ENCODE measurements at places on chromosomes 12 and 14. TPM values are rescaled to one million over a fixed set of nuclear protein-coding genes. Genes with fewer than 3 reads are reported as not detected.

The DDX54 gene
- total RNA-seq, result 86.1 TPM

The IL25 gene
- not detected for total RNA-seq

The EFS gene
- total RNA-seq, result not detected

The ZNF385A gene
- 4.0 TPM for total RNA-seq

The DYRK4 gene
- total RNA-seq, result 60.5 TPM

The ERBB3 gene
- total RNA-seq, result 1.4 TPM

The EML1 gene
- 4.6 TPM for total RNA-seq

The CLEC12A gene
- total RNA-seq, result not detected

The SIX1 gene
- 3.9 TPM for total RNA-seq

The C3AR1 gene
- total RNA-seq, result 1.9 TPM

The PLEKHD1 gene
- not detected for total RNA-seq

The JPH4 gene
- total RNA-seq, result 32.5 TPM

The HECTD1 gene
- total RNA-seq, result 83.7 TPM

The ASCL1 gene
- total RNA-seq, result not detected

The KLRC4 gene
- not detected for total RNA-seq

The RTN1 gene
- 13.9 TPM for total RNA-seq

The TWF1 gene
- total RNA-seq, result 197 TPM

The LPAR5 gene
- 0.27 TPM for total RNA-seq

The CACNA1C gene
- total RNA-seq, result not detected

The CLEC1A gene
- not detected for total RNA-seq

Data from HT1080 (cell line).